ENCODE measurements at places on chromosomes 2 and 18.

- DNase-seq, result no peak
These were observed 27.1 kb downstream of the MCFD2 start for GRCh38 chr2:46888421-46888952.

GRCh38 chr2:8659092-8659734 lies 22.6 kb upstream of the ID2 start:
- DNase-seq, result no peak

DNA sequence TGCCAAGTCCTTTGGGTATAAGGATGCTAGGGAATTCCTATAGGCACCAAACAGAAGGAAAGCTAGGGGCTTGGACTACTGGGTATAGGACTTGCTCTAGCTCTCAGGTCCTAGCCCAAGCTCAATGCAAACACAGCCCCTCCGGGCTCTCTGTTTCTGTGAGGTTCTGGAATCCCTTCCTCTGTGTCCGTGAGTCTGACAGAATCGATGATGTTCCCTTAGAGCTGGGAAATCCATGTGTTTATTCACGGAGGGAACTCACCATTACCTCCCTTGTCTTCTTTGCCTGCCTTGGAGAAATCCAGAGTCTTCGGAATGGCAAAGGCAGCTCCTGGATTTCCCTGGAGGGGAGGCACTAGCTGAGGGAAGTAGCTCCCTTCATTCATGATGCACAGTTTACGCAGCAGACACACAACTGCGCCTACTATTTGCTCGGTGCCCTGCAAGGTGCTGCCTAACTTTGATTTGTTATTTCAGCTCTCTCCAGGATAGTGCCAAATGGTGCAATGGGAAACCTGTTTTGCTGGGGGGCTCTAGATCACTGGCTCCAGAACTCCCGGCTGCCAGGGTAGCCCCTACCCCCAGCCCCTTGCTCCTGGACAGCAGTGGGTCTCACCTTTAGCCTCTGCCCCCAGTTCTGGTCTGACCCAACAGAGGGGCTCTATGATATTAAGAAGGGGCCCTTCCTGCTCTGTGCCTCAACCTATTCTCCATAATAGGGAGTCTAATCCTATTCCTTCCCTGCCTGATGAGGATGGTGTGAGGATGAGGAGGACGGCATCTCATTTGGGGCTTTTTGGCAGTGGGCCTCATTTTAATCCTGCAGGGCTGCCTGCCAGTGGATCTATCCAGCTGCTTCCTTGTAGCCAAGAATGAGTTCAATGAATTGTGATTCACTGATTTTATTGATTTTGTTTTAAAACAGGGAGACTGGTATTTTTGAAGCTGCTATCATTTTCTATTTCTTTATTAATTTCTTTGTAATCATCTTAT lies 8.4 kb upstream of the PSMD1 start:
- DNase-seq, result no peak

DNA sequence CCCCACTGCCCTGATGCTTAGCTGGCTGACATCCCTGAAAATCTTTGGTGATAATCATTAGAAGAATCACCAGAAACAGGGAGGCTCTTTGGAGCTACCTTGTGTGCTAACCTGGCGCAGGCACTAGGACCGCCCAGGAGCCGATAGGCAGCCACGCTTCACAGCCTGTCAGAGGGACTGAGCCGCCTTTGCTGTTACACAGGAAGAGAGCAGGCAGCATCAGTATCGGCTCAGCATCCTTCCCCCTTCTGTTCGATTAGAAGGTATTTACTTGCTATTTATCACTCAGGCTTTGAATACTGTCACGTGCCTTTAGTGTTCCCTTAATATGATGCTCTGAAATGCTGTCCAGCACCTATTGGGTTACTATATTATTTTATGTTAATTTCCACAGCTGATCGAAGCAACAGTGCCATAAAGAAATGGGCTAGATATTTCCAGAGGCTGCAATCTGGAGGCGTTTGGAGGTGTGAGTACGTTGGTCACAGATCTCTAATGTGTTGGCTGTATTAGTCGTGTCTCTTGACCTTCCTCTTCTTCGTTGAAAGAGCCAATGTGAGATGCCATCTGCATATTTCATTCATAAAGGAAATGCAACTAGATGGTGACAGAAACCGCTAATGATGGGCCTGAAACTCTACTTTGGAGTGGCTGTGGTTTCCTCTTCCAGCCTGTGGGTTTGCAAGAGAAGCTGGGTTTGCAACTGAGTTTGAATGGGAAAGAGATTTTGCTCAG lies 110.4 kb upstream of the RAB27B start:
- DNase-seq, result no peak

GRCh38 chr2:34670482-34670881 lies 1071.4 kb upstream of the FAM98A start:
- no peak for DNase-seq

All from stimulated activated CD8-positive, alpha-beta memory T cell treated with anti-CD3 and anti-CD28 coated beads, Interleukin-4, amount 100 ng/mL, for 4 hours (primary cell).